ENCODE measurements at places on chromosomes 12 and 14.

DNA sequence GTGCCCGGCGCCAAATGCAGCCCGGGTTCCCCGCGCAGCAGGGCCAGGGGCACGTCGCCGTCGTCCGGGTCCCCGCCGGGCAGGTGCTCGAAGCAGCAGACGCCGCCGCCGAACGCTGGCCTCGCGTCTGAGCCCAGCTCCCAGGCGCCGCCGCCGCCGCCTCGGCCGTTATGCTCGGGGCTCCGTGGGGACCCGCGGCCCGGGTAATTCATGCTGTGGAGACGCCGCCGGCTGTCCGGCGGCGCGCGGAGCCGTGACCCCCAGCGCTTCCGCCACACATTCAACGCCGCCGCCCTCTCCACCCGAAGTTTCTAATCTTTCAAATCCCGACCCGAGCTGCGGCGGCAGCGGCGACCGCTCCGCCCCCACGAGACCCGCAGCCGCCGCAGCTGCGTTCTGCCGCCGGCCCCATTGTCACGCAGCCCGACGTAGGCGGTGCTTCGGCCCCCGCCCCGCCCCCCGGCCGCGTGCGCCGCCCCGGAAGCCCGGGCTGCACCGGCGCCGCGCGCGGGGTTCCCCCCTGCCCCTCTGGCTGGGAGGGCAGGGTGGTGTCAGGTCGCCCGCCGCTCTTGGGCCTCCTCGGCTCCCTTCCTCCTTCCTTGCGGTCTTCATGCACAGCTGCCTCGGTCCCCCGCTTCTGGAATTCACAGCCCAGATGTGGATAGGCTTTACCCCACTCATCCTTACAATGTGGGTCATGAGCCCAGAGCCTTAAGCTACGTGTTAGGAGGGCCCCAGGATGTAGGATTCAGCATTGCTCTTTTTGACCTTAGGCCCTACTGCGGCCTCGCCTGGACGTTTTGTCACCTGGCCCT is at the start of gene DDHD1:
DDHD1 (minus strand) TSS at position 437 of the 815 bp plus-strand sequence; CDS start at position 212, 225 bp downstream.
- DNase-seq, result peak; percentile 86

DNA sequence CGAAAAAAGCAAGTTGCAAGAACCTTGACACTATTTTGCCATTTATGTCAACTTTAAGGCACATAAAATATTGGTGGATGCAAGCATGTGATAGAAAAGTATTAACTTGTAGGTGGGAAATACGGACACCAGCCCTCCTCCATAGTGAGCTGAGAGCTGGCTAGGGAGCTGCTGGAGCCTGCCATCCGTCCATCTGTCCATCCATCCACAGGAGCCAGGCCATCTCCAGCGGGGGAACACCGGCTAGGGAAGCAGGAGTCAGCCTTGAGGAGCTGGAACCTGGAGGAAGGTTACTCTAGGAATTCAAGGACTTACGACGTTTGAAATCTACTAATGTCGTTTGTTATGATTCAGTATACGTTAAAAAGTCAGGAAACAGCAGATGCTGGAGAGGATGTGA is 120.7 kb upstream of the C14orf180 start:
- no peak for DNase-seq

- DNase-seq, result no peak
These were observed 38.0 kb downstream of the DPF3 start for GRCh38 chr14:72855913-72856312.

GRCh38 chr12:66959276-66959675 is 280.4 kb upstream of the GRIP1 start:
- DNase-seq, result no peak

DNA sequence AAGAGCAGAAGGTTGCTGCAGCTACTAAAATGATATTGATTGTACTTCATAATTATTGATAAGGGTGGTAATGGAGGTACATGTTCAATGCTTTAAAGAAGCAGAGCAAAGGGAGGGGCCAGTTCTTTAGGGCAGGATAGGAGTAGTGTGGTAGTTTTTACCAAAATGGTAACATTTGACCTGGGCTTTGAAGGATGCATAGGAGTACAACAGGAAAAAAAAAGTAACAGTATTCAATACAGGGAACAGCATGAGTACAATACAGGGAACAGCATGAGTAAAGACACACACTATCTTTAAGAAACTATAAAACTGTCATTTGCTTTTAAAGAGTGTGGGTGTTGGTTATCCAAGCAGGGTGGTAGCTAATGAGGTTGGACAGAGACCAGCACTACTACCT is 215.0 kb upstream of the CRY1 start:
- DNase-seq, result no peak

Data from common myeloid progenitor, CD34-positive (primary cell).